ENCODE measurements at places on chromosomes 7 and 10.
A peak's percentile ranks its signal among the peaks of the same experiment; 100 is the strongest.

DNA sequence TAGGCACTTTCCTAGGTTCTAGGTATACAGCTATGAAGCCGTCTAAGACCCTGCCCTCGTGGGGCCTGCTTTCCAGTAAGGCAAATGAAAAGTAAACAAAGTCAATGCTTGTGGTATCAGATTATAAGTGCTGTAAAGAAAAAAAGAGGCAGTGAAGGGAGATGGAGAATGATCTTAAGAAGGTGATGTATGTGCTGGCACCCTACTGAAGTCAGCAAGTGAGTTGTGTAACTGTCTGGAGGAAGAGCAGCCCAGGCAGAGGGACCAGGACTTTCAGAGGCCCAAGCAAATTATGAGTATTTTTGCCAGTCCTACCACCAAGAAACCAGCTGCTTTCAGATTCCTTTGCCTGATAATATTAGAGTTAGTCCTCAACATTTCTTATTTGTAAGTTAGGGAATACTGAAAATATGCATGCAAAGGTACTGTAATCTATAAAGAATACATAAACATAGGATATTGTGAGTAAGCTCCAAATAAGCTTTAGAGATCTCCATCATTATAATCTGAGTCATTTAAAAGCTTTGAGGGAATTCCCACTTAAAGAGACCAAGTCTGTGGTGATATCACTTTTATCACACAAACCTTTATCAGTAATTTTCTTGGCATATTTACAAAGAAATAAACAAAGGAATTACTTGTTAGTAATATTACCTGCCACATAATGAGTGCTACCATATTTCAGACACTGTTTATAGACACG lies 329.2 kb upstream of the LRGUK start:
- DNase-seq = no peak

- DNase-seq = no peak
Measured at GRCh38 chr7:99455874-99456273, 10.1 kb downstream of the ATP5MF start.

DNA sequence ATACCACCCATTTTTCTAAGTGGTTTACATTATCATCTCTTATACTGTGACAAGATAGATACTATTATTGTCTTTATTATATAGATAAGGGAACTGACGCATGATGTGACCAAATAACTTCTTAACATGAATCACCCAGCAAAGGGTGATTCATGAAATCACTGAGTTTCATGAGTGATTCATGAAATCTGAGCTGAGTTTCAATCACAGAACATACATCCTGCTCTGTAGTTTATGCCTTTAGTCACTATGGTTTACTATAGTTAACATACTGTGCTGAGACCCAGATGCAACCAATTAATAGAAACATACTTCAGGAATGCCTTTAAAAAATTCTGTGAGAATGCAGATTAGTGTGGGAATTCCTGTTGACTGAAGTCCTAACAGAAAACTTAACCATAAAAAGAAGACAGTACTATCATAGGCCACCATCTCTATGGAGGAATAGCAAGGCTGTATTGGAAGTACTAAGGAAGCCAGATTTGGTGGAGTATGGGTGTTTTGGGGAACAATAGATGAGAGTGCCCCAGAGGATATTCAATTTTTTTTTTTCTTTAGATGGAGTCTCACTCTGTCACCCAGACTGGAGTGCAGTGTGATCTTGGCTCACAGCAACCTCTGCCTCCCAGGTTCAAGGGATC lies 43.1 kb upstream of the SEMA3A start:
- DNase-seq = peak; percentile 85

GRCh38 chr10:74474022-74474713 lies 323.1 kb downstream of the ADK start:
- DNase-seq = no peak

DNA sequence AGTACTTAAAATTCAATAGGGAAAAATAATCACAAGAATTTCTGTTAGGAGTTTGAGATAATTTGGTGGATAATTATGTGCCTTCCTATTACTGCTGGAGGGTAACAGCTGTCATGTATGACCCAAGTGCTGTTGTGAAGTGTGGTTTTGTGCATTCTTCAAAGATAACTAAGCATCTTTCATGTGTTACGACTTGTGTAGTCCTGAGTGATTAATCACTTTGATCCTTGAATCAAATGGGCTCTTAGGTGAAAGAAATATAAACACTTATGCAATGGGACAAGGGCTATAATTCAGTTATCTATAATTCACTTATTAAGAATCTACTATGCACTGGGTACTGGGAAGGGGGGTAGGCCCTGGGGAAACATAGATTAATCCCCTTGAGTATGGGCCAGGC lies 89.0 kb downstream of the CH25H start:
- DNase-seq = no peak

GRCh38 chr10:51488766-51489408 lies 210.5 kb downstream of the CSTF2T start:
- no peak for DNase-seq

DNA sequence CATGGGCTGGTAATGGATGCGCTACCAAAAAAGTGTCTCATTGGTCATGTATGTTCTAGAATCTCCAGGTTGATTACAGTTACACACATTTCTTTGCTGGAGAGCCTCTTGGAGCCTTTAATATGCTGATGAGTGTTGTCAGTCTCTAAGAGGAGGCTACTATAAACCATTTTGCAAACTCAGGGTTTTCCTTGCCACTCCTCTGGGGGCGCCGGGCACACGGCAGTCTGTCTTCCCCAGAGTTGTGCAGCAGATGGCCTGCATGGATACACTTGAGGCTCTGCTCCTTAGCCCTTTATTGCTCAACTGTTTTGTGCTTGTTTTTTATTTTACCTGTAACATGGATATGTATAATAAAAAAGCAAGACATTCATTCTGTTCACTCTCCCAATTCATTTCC lies 196.5 kb downstream of the ACTR3B start:
- DNase-seq = no peak

DNA sequence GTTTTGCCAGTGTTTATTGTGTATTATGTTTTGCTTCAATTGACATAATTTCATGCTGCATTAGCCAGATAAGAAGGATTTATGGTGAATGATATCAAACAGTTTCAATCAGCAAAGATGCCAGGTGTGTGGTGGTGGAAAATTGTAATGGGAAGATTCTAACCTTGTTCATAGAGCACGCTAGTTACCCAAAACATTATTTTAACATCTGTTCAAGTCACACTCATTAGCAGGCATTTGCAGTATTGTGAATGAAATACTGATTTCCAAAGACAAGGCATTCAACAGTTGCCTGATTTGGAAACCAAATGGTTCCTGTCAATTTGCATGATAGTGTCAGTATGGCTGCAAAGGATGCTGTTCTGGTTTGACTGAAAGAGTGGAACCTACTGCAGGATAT lies 129.7 kb downstream of the EPC1 start:
- DNase-seq = no peak

DNA sequence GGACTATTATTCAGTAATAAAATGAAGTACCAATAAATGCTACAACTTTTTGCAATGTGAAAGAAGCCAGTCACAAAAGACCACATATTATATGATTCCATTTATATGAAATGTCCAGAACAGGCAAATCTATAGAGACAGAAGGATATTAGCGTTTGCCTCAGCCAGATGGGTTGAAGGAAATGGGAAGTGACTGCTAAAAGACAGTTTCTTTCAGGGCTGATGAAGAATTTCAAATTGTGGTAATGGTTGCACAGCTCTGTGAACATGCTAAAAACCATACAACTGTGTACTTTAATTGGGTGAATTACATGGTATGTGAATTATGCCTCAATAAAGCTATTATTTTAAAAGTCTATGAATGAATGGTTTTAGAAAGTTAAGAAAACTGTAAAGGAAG lies 23.9 kb upstream of the REEP3 start:
- DNase-seq = no peak

- no peak for DNase-seq
Measured at GRCh38 chr10:123635745-123636144, 30.4 kb upstream of the GPR26 start.

DNA sequence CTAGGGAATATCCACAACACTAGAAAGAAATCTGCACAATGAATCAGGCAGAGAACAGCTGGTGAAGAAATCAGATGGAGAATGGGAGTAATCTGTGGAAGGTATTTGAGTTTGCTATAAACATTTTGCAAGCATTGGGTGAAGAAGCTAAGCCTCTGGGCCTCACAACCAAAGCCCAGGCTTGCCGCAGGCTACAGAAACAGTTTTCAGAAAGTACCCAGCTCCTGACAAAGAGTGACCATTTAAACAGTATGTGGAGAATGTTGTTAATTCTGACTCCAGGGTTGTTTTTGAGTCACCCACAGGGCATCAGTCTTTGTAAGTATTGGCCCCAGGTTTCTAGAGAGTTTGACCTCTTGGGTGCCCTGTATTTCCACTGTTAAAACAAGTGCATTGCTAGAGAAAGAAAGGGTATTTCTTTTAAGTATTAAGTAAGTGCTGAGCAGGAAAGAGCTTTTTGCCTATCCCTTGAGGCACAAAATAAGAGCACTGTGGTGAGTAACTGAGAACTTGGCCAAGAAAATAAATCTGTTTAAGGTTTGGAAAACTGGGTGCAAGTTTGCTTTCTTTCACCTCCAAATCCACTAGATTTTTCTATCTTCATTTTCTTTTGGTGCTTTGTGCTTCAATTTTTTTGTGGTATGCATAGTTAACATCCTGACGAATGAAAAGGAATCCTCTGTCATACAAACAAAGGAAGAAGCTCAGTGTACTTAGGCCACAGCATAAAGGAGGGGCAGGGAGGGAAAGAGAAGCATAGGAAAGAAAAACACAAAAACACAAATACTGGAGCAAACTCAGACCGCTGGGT lies 691.8 kb downstream of the SUGCT start:
- DNase-seq = no peak

- no peak for DNase-seq
Measured at GRCh38 chr7:121390617-121391016, 5.5 kb downstream of the FAM3C start.

DNA sequence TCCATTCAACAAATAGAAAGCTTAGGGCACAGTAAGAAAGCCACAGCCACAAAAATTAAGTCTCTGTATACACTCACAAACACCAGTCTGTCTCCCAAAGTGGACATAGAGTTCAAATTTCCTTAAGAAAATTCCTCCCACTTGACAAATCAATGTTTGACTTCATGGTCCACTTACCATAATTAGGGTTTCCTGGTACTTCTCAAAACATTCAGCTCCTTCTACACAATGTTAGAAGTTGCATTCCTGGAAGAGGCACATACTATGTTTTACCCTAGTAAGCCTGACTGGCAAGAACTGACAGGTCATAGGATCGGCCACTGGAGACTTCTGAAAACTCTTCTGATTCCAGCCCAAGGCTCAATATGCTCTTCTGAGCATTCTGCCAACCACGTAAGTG lies 70.5 kb downstream of the CPXM2 start:
- no peak for DNase-seq

DNA sequence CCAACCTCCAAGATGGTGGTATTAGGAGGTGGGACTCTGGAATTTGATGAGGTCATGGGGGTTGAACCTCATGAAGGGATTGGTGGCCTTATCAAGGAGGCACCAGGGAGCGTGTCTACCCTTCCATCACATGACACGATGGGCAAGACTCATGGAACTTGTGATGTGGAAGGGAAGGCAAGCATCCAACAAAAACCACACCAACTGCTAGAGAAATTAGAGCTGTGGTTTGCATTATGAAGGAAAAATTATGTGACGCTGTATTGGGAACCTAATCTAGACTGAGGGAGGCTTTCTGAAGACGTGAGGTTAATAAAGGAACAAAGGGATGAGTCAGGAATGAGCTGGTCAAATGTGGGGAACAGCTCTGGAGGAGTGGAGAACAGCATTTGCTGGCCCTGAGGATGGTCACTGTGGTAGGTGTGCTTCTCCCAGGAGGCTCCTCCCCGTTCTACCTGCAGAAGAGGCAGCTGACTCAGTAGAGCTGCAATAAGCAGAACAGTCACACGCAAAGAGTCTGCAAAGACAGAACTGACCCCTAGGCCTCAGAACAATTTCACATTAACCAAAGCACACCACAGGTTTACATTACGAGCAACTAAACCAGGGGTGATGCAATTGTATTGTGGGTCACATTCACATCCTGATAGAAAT lies 236.6 kb upstream of the GRB10 start:
- DNase-seq = no peak

GRCh38 chr7:76300166-76300731 lies 2.2 kb upstream of the HSPB1 start:
- no peak for DNase-seq

- DNase-seq = peak; percentile 71
Measured at GRCh38 chr7:20317413-20317812, 13.3 kb upstream of the ITGB8 start.

- no peak for DNase-seq
Measured at GRCh38 chr10:110912374-110912773, 6.6 kb downstream of the BBIP1 start.

DNA sequence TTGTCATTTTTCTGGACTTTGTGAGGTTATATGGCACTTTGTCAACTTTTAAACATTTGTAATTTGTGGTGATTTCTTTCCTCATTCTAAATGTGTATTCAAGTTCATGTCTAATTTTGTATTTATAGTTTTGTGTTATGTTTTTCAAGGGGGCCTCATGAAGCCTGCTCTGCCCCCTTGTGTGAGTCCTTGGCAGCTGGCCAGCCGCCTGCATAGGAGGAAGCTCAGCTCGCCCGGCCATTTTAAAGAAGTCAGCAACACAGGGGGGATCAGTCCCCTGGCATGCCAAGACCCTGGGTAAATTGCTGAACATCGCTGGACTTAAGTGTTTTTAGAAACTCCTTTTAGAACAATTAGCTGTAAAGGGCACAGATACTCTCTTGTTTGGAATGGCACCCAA lies 123.0 kb downstream of the ANLN start:
- no peak for DNase-seq

GRCh38 chr10:132354356-132355094 lies 22.5 kb downstream of the LRRC27 start:
- DNase-seq = peak; percentile 40

DNA sequence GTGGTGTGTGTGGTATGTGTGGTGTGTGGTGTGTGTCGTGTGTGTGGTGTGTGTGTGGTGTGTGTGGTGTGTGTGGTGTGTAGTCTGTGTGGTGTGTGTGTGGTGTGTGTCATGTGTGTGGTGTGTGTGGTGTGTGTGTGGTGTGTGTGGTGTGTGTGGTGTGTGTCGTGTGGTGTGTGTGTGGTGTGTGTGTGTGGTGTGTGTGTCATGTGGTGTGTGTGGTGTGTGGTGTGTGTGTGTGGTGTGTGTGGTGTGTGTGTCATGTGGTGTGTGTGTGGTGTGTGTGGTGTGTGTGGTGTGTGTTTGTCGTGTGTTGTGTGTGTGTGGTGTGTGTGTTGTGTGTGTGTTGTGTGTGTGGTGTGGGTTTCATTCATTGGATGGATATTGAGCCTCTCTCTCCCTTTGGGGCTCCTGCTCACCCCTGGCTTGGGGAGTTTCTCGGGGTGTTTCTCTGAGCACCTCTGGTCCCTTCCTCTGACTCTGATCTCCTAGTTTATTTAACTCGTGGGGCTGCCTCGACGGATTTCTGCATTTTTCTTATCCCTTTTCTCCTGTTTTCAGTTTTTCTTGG lies 145.8 kb downstream of the DNAJB6 start:
- no peak for DNase-seq
